GM12892 (cell line): ENCODE measurements at places on chromosomes 1 and 21.

DNA sequence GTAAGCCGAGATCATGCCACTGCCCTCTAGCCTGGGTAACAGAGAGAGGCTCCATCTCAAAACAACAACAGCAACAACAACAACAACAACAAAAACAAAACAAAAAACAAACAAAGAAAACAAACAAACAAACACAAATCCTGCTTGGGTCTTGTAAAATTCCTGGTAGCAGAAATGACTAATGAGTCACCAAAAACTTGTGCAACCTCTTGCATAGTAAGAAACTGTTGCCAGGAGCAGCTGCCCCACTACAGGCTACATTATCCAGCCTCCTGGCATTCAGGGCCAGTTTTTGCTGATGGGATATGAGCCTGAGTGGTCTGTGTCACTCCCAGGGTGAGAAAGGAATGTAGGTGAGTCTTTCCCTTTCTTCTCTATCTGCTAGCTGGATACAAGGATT is 245.4 kb downstream of the TNR start:
- no peak for DNase-seq

DNA sequence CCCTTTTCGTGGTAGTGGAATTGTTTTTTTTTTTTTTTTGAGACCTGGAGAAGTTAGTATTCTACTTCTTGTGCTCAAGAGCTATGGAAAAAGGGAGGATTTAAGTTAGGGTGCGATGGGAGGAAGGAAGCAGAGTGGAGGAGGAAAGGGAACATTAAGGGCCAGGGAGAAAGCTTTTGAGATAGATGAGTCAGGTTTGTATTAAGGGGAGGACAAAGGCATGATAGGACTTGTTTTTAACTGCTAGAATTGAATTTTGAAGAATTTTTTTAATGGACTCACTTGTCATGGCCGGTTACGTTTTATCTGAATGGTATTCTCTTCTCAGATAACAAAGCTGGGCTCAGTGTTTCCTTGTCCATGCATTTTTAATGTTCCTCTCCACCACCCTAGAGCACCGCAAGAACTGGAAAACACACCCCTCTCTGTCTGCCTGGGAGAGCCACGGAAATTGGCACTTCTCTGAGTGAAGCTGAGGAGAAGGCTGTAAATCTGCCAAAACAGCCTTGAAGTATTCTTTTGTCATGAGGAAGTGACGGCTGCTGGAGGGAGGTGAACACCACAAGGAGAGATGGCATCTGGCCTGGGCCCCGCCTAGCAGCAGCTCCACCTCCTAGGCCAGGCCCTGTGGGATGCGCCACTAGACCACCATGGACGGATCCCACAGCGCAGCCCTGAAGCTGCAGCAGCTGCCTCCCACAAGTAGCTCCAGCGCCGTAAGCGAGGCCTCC is 3.5 kb downstream of the NIPAL3 start:
- no peak for DNase-seq

GRCh38 chr1:202069662-202070061 is 53.1 kb upstream of the GPR37L1 start:
- DNase-seq, result no peak

DNA sequence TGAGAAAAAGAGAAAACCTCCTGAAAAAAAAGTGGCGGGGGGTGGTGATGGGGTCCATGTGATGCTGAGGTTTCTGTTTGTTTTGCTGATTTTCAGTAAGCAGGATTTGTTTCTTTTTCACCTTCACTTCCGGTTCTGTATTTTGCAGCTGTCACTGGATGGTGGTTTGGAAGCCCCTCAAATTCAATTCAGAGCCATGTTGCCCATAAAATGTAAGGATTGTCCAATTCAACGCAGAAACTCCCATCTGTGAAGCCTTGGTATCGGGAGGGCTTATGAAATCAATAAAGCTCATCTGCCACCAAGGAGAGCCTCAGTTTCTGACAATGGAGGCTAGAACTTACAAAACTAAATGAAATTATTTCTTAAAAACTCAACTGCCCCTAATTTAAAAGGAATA is 12.1 kb downstream of the CAPN8 start:
- no peak for DNase-seq

DNA sequence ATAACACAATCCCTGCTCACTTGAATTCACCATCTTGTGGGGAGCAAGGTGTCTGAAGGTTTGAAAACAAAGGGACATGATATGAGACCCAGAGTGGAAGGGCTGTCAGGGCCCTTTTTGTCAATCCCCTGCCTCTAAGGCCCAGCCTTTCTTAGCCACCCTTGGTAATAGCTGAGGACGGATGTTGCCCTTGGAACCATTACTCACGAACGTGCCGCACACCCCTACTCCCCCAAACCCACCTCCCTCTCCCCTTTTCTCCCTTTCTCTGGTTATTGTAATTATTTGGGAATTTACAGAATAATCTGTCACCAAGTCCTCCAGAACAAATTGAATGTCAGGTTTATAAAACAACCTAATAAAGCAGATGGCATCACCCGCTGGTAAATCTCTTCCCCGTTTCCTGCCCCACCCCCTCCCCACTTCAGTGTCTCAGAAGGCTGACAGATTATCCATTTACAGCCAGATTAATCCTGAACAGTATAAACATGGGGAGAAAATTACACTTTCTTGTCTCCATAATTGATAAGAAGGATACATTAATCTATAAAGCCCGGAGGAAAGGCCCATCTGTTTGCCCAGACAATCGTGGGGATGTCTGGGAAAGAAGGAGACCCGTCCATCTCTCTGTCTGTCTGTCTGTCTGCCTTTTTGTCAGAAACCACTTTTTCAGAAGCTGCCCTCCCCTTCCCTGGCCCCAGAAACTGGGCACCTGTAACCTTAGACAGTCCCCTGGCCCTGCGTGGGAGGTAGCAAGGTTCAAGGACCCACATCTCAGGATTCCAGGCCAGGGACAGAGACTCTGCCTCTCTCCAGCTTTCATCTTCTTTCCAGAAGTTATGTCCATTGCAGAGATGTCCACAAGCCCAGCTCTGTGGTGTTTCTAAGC is 60.6 kb upstream of the CD34 start:
- no peak for DNase-seq

- no peak for DNase-seq
These were observed 225.4 kb upstream of the NRIP1 start for GRCh38 chr21:15289896-15290841.

GRCh38 chr1:154755858-154756730 is 114.0 kb downstream of the KCNN3 start:
- DNase-seq, result no peak

DNA sequence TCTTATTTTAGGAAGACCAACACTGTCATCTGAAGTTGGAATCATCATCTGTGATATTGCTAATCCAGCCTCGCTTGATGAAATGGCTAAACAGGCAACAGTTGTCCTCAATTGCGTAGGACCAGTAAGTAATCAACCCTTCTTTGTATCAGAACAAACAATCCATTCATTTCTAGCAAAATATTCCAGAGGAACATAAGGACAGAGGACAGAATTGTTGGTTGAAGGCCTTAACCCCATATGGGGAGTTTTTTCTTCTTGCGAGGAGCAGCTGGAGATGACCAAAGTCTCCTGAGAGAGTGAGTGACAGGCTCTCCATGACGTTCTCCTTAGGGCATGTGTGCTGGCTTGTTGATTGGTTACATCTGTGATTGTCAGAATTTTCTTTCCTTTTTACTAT is 2.7 kb downstream of the SCCPDH start:
- no peak for DNase-seq

DNA sequence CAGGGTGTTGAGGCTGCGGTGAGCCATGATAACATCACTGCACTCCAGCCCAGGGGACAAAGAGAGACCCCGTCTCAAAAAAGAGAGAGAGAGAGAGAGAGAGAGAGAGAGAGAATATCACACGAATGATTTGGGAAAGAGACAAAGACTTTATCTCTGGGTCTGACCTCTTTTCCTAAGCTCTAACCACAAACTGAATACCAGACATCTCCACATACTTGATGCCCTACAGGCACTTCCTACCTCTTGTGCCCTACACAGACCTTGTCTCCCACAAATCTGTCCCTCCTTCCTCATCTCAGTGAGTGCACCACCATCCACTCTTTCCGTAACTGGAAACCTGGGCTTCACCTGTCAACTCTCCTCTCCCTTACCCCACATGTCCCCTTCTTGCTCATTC is 27.0 kb upstream of the PTCH2 start:
- no peak for DNase-seq

DNA sequence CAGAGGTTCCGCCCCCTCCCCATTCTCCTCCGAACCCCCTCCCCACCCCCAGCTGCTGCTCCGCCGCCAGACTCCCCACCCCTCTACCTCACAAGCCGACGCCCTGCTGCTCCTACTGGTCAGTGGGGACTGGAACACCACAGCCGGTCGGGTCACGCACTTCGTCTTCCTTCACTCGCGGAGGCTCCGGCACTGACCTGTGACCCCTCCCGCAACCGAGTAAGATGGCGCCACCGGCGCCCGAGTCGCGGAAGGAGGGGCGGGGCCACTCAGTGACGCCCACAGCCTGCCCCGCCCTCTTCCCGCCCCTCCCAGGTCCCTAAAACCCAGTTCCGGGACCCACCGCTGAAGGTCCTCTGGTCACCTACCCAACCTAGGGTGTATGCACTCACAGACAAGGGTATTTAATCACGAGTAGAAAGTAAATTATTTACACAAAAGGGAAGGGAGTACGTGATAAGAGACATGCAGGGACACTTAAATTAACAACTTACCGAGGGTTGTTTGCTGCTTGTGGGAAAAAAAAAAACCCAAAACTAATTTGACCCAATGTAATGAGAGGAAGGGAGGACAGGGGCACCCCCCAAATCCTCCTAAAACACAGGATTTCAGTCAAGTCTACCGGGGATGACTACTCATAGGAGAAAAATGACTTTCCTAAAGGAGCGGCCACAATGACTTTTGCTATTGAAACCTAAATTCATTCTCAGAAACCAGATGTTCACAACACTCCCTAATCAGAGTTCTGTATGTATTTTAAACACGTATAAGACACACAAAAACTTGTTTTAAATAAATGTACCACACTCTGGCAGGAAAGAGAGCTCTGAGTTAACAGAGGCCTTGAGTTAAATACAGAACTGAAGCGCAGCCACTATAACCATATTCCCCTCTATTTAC is at the start of gene RIT1:
Gene RIT1 (minus strand): TSS at position 194 of the 900 bp plus-strand sequence. CDS start 588 bp downstream, outside the sequence.
- DNase-seq, result peak; percentile 77

GRCh38 chr1:30286241-30286987 is 437.0 kb downstream of the MATN1 start:
- DNase-seq, result no peak

DNA sequence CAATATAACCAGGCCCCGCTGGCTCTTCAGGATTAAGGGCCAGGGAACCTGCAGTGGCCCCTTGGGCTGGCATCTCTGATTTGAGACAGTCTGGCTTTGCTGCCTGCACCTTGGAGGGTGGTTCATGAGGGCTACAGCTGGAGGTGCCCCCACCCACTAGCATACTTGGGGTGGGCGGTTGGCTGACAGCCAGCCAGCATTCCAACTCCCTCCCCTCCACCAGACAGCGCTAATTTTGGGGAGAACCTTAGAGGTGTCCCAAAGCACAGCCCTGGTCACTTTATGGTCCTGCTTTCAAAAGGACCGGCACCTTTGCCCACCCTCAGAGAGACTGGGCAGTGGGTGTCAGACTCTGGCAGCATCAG is 180.7 kb upstream of the VAMP3 start:
- DNase-seq, result no peak

DNA sequence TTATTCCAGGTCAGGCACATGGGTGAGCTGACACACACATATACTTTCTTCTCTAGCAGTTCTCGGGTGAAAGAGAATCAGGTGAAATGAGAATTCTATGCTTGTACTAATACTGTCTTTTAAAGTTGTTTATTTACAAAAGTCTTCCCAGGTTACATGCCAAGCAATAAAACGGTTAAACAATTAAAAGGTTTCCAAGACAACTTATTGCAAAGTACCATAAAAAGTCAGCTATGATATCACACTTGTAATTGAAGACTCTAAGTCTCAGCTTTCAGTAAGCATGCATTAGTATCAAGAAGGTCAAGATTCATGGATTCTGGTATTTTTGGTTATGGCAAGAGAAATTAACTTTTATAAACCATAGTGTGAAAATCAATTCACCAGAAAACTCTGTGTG is 171.4 kb downstream of the PDE4B start:
- no peak for DNase-seq

DNA sequence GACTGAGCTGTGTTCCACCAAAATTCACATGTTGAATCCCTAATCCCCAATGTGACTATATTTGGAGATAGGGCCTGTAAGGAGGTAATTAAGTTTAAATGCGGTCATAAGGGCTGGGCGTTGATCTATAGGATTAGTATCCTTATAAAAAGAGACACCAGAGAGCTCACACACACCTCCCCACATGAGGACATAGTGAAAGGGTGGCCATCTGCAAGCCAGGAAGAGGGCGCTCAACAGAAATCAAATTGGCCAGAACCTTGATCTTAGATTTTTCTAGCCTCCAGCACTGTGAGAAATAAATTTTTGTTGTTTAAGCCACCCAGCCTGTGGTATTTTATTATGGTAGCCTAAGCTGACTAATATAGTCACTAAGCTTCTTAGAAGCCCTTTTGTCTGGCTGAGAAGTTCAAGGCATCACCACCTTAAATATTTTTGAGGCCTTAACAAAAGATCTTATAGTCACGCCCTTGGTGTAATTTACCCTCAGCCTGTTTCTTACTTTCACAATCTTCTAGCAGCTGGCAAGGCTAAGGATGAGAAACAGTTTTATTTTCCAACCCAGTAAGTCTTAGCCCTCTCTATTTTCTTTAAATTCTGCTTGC is 28.8 kb downstream of the GORAB start:
- no peak for DNase-seq

GRCh38 chr1:172298141-172298540 is 122.3 kb upstream of the C1orf105 start:
- DNase-seq, result no peak

- no peak for DNase-seq
These were observed 13.7 kb upstream of the ACTRT2 start for GRCh38 chr1:3007298-3008147.

DNA sequence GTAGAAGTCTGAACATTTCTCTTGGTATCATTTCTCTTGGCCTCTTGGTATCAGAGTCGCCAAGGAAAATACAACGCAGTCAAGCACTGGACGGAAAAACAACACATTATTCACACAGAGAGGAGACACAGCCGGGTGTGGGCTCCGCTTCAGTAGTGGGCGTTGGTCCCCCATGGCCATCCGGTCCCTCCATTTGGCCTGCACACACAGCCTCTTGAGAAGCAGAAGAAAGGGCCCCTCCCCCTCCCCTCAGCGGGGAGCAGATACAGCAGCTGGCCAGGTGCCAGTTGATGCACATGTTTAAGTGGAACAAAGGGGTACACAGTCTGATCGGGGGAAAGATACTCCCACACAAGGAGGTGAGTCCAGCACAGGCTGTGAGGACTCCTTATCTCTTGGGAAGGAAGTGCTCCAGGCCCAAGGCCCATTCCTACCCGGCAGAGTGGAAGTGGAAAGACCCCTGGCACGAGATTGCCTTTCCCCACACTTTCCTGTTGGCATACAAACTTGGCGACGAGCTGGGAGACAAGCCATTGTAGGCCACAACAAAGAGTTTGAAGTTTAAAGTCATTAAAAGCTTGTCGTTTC is 311.3 kb downstream of the FAM72C start:
- DNase-seq, result no peak
